H4 (cell line): ENCODE measurements at places on chromosomes 5 and 9.

DNA sequence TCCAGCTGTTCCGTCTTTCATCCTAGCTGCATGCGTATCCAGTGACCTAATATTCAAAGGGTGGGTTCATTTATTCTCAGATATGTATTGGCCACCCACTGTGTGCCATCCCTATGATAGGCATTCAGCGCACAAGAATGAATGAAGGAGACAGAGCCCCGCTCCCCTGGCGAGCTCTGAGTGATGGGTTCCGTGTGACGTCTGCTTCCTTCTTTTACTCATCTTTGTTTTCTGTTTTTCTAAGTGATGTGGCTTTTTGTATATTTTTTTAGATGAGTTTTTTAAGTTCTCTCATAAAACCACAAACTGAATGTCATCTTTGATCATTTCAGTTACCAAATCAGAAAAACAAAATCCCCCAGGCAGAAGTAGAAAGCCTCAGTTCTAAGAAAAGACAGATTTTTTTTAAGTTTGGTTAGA lies 168.3 kb upstream of the OTULINL start:
- DNase-seq: no peak

DNA sequence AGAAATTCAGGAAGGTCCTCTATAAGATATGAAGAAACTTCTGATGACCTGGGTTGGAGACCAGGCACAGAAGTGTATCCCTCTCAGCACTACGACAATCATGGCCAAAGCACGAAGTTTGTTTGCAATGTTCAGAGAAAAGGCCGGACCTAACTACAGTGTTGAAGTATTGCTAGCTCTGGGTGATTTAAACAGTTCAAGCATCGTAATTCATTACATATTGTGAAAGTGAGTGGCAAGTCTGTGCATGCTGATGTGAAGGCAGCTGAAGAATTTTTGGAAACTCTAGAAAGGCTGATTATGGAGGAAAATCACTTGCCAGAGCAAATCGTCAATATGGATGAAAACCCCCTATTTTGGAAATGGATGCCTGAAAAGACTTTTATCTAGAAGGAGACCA lies 67.2 kb upstream of the PANK3 start:
- DNase-seq: no peak

- no peak for DNase-seq
Measured at GRCh38 chr5:2110137-2110933, 227.6 kb upstream of the IRX4 start.

DNA sequence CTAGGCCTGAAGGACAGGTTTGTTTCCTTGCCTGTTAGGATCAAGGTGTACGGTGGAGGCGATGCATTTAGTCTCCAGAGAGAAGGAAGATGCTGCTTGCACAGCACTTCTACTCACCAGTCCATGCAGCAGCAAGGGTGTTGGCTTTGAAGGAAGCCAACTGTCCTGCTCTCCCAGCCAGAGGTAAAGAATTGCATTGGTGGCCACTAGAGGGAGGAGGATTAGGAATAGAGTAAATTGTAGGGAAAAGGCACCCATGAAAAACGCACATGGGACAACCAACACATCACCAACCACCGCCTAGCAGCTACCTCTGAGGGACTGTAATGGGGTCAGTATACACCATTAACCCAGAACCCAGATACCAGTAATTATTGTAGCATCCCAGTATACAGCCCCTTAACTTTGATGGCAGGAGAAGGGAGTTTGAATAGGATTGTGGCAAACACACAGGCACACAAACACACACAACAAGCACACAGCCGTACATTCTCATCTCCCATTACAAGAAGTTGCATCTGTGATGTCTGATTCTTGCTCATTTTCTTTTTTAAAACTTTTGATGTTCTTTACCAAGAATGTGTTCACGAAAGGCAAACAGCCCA lies 267.7 kb downstream of the ADAMTS6 start:
- DNase-seq: peak; percentile 18

DNA sequence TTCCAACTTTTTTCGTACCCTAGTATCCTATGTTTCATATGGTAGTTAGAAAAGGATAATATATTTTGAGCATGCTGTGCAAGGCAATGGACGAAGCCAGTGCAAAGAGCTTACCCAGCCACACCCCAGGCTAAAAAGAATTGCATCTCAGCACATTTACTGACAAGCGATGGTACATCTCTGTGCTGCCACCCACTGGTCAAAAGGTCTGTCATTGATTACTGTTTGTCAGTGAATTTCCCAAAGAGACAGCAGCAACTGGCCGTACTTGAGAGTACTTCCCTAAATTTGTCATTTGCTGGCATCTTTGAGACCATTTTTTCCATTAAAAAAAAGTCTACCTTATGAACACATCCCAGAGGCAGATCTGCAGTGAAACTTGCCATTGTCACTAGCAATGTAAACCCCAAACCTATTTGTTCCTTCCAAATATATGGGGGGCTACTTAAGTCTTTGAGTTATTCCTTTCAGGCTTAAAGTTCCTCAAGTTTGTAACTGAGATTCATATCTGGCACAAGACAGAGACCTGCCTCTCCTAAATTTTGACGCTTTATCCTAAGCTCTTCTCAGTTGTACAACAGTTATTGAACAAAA lies 184.3 kb downstream of the CTNND2 start:
- DNase-seq: peak; percentile 68

DNA sequence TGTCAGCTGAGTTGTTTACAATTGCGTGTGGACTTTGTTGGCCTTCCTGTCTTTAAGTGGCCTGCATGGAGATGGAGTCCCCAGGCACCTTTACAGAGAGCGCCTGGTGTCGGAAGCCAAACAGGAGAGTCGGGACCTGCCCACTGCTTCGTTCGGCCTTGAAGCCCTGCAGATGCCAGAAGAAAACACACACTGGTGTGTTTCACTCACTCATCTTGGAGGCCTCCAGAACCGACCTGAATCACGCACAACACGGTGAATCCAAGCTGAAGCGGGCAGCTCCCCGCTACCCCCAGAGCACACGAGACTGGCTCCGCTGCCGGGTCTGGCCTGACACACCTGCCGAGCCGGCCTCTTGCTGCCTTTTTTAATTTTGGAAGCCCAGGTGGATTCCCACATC lies 419.4 kb upstream of the IRX4 start:
- no peak for DNase-seq

DNA sequence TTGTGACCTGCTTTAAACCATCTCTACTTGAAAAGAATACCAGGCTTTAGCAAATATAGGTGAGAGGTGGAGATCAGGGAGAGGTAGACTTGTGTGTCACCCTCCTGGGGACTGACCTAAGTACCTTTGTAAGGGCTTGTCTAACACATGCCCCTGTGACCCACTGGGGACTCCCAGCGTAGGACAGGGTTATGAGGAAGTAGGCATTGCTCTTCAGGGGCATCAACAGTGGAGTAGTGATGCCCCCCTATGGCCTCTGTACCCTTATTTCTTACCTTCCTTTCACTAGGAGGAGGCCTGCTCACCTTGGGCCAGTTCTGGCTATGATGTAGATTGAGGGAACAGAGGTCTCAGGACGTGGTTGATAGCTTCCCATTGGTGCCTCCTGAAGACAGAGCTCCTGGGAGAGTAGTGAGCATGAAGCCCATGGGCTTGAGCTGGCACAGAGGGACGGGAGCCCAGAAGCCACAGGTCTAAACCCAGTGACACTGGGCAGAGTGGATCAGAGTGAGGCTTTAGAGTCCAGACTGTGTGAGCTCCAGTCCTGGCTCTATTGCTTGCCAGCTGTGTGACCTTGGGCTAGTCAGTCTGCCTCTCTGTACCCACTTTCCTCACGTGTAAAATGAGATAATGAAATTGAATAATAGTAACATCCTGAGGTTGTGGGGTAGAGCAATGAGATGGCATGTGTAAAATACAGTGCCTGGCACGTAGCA lies 191.7 kb downstream of the AOPEP start:
- peak; percentile 2 for DNase-seq

- no peak for DNase-seq
Measured at GRCh38 chr9:92270511-92270910, 23.0 kb downstream of the IARS1 start.

DNA sequence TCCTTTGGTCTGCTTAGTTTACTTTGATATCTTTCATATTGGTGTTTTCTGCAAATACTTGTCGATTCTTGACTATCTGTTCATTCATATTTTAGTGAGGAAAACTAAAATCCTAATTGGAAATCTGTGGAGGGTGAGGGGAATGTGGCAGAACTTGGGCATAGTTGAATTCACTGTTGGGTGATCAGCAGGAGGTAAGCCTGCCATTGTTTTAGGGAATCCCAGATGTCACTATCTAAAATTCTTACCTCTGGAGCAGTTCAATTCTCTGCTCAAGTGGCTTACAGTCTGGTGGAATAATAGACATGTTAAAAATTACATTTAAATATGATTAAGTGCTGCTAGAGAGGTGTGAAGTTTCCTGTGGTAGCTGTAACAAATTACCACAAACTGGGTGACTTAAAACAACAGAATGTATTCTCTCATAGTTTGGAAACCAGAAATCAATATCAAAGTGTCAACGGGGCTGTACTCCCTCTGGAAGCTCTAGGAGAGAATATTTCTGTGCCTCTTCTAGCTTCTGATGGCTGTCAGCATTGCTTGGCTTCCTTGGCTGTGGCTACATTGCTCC lies 90.3 kb upstream of the GCNT4 start:
- no peak for DNase-seq

GRCh38 chr5:169637549-169638121 lies 560 bp downstream of the DOCK2 start:
- DNase-seq: no peak

DNA sequence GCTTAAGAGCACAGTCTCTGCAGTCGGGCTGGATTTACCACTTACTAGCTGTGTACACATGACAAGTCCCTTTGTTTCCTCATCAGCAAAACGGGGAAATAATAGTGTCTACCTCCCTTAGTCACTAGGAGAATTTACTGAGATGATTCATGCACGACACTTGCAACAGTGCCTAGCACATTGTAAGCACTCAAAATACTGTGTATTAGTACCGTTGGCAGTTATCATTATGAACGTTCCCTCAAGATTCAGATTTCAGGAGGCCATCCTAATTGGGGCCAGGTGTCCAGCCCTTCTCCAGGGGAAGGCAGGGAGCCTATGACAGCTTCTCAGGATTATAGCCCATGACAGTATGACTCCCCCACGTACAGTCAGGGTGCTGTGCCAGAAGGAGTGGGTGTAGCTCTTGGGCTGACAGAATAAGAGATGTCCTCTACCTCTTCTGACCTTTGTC lies 164.3 kb downstream of the DOCK2 start:
- no peak for DNase-seq

DNA sequence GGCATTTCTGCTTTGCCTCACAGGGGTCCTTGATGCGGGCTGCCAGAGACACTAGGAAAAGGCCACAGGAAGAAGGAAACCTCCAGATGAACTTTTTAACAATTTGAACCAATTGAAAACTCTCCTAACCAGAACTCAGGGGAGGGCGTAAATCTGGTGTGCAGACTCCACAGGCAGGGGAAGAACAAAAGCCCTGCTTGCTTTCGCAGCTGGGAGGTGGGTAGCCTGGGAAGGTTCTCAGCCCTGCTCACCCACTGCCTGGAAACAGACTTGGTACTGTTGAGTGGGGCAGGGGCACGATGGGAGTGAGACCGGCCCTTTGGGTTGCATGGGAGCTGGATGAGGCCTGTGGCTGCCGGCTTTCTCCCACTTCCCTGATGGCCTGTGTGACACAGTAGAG lies 237.8 kb upstream of the TLE4 start:
- DNase-seq: no peak

DNA sequence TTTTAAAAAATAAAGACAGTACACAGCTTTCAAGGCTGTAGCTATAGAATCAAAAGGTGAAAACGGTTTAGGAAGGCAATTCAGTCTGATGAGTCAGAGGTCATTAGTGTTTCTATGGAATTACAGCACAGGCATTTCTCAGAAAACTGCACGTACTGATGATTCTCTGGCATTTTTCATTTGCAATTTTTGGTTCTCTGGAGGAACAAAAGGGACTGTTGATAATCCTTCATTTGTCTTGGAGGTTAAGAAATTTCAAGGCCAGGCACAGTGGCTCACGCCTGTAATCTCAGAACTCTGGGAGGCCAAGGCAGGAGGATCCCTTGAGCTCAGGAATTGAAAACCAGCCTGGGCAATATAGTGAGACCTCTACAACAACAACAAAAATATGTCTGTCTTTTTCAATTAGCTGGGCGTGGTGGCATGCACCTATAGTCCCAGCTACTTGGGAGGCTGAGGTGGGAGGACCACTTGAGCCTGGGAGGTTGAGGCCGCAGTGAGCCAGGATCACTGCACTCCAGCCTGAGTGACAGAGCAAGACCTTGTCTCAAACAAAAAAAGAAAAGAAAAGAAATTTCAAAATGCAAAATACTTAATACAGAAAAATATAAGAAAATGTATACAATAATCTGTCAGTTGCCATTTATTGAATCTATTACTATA lies 27.3 kb downstream of the NR6A1 start:
- DNase-seq: no peak

DNA sequence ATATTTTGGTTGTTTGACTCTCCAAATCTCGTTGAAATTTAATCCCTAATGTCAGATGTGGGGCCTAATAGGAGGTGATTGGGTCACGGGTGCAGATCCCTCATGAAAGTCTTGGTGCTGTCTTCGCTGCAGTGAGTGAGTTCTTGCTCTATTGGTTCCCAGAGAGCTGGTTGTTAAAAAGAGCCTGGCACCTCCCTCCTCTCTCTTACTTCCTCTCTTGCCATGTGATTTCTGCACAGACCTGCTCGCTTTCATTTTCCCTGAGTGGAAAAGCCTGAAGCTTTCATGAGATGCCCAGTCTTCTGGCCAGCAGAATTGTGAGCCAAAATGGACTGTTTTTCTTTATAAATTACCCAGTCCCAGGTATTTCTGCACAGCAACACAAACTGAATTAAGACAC lies 221.6 kb downstream of the MAT2B start:
- peak; percentile 9 for DNase-seq

DNA sequence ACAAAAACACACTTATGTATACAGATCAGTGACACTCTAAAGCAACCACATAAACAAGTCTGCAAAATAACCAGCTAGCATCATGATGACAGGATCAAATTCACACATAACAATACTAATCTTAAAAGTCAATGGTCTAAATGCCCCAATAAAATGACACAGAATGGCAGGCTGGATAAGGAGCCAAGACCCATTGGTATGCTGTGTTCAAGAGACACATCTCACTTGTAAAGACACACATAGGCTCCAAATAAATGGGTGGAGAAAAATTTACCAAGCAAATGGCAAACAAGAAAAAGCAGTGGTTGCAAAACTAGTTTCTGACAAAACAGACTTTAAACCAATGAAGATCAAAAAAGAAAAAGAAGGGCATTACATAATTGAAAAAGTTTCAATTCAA lies 26.0 kb downstream of the GAPT start:
- DNase-seq: no peak

GRCh38 chr5:177368869-177369644 lies 11.3 kb downstream of the RGS14 start:
- DNase-seq: peak; percentile 54

- no peak for DNase-seq
Measured at GRCh38 chr5:119083679-119084078, 12.8 kb downstream of the DMXL1 start.

DNA sequence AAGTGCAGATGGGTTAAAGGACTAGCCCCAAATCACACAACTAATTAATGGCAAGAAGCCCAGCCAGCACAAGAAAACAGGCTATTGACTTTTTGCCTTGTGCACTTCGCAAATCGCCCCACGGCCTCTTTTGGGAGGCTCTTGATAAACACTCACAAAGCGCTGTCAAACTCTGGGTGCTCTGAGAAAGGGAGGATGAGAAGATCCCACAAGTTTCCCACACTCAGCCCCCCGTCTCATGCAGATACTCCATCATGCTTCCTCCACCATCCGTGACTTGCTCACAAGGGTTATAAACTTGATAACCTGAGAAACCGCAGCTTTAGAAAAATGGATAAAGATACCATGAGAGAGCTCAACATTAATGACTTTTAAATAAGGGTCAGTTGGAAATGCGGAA lies 219.7 kb downstream of the EBF1 start:
- no peak for DNase-seq
